ENCODE measurements at places on chromosomes 7 and 10.
A peak's percentile ranks its signal among the peaks of the same experiment; 100 is the strongest.

DNA sequence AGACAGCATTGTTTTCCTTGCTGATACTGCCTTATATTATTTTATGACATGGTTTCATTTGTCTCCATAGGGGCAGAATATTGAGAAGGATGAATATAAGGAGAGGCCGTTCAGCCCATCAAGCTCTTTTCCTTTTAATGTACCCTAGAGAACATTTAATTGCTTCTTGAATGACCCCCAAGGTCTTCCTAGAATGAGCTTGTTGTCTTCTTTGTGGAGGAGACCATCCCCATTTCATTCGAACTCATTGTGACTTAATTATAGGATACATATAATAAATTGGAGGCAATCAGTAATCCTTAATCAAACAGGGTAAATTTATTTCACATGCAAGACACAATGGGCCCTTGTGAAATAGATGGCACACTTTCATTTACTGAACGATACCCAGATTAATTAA, 231.3 kb downstream of the MDFIC start:
- no peak for DNase-seq

DNA sequence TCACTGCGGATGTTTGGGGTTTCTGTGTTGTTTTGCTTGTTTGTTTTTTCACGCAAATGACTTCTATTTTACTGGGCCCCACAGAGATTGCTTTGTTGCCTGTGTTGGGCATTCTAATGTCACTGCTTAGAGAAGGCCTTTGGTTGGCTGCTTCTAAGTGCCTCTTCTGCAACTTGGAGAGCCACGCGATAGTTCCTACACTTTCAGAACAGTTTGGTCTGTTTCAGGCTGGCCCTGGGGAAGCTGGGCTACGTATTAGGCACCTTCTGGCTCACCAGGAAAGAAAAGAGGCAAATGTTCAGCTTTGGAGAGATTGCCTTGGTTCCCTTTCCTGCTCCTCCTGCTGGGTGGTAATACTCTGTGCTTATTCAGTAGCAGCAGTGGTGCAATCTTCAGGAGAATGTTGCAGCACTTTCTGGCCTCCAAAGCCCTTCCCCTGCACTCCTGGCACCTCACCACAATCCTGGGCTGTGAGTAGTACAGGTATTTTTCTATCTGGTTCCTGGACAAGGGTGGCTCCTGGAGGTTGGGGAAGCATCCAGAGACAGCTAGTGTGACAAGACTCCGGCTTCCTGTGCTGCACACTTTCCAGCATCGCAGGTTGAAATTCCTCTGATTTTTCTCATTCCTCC, 1.2 kb downstream of the ANTXRL start:
- DNase-seq: peak; percentile 0

GRCh38 chr10:79142064-79142491, 73.3 kb downstream of the ZMIZ1 start:
- no peak for DNase-seq

- no peak for DNase-seq
Measured at GRCh38 chr7:39291628-39292410, 274.4 kb upstream of the YAE1 start.

GRCh38 chr7:134473861-134474291, 15.0 kb upstream of the AKR1B1 start:
- DNase-seq: no peak

DNA sequence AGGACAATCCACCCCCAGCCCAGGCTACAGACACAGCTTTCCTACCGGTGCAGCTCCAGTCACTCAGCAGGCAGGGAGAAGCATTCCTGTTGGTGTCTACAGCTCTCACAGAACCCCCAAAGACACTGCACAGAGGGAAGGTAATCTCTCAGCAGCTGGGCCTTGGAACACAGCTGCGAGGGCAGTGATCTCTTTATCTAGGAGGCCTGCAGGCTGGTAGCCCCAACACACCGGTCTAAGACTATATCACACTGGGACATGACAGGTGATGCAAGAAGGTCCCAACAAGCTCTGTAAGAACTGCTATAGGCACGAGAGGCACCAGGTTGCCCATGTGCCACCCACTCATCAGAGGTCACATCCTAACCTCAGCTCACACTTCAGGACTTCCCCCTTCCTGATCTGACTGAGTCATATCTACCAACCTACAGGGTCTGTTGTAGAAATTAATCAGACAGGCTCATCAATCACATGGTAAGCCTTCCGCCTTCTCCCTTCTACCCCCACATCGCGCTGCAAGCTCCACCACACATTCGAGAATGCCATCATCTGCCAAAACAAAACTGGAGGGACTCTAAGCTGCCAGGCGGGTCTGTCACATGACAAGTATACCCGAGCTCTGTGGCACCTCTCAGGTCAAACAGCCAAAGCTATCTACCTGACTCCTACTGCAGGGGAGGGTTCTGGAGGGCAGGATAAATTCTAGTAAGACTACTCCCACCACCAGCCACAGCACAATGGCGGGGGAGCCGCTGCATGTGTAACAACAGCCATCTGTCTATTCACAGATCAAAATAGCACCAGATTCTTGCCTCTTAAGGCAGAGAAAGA, 26.1 kb downstream of the FAM53B start:
- DNase-seq: peak; percentile 72

- DNase-seq: no peak
Measured at GRCh38 chr10:100508691-100509150, 10.9 kb downstream of the SEC31B start.

DNA sequence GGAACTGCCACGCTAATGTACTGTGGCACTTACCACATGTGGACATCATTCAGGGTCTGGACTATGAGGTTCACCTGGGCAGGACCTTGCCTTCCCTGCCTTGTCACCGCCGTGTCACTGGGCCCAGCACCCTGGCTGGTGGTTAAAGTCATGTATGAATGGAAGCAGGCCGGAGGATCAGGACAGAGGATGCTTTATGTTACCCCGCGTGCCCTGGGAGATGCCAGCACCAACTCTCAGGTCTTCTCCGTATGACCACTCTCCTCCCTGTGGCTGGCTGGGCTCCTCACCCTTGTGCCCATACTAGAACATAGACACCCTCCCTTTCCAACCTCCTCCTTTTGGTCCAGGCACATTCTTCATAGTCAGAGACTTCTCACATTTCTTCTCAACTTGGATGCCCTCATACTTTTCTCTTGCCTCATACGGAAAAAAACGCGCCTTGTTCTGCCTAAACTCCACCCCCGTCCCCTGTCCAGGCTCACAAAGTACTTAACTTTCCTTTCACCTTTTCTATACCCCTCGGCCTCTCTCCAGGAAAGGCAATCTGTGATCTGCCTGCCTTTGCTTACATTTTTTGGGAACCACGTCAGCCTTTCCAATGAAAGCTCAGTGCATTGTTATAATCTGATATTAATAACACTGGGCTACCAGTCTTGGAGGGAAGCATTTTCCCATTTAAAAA, 240.0 kb downstream of the TEX36 start:
- no peak for DNase-seq

GRCh38 chr10:131732631-131733127, 168.1 kb upstream of the PPP2R2D start:
- no peak for DNase-seq

DNA sequence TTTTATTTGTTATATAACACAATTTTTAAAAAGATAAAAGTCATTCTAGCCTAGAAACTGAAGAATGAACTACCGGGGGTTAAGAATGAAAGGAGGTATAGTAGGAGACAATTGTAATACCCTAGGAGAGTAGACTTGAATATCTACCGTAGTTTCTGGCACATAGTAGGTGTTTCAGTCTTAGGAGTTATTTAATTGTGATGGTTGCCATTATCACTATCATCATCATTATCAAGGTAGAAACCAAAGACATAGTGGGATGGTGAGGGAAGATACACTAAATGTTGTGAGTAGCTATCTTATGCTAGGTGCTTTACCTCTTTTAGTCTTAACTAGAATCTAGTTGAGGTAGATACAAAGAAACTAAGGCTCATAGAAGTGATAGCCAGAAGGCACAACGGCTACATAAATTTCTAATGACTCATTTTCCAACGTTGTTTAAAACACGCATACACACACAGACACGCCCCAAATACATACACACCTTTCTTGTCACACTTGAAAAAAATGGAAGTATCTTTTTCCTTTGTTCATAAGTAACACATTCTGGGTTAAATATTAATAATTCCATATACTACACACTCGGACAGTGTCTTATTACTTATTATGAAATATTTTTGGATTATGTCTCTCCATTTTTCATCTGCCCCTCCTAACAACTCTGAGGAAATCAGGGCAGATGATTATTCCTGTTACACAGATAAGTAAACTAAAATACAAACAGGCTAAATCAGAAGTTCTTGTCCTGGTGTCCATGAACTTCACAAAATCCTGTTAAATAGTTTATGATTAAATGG, 2.0 kb upstream of the ANLN start:
- no peak for DNase-seq

DNA sequence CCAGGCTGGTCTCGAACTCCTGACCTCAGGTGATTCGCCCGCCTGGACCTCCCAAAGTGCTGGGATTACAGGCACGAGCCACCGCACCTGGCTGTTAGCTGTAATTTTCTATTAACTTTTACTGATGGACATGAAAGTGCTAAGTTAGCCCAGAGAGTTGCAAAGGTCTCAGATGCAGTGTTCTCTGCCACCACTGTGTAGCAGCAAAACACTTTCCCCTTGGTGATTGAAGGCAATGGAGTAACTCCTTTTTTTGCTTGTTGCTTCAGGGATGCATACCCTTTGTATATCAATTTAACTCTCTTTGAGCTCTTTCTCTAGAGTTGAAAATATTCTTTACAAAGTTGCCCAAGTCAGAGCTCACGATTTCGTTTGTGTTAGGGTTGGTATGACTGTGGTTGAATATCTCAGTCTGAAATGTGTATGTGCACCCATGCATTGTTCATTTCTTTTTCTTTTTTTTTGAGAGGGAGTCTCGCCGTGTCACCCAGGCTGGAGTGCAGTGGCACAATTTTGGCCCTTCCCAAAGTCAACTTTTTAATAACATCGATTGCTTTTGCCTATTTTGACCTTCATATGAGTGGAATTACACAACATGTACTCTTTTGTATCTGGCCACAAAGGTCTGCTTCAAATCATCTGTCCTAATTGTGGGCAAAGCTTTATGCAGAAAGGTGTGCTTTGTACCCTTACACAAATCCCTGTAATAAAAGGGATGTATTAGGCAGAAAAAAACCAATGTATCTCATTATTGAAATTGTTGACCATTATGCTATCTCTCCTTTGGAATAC, 52.6 kb downstream of the GTF2I start:
- DNase-seq: no peak

GRCh38 chr7:99188221-99188620, 19.7 kb downstream of the KPNA7 start:
- DNase-seq: no peak

GRCh38 chr10:44706745-44707144, 204.4 kb upstream of the TMEM72 start:
- no peak for DNase-seq

DNA sequence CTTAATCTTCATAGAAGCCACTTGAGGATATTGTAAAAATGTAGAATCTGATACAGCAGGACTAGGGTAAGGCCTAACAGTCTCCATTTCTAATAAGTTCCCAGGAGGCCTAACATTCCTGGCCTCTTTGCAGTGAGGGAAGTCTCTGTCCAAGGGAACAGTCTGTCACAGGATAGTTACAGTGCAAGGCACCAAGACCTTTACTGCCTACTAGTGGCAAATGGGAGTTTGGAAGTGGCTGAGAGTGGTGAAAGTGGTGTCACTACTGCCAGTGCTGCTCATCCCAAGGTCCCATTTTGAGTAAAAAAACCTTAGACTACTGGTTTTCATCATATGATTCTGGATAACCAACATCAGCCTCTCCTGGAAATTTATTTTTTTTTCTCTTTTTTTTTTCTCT, 619.5 kb upstream of the SEMA3D start:
- no peak for DNase-seq

DNA sequence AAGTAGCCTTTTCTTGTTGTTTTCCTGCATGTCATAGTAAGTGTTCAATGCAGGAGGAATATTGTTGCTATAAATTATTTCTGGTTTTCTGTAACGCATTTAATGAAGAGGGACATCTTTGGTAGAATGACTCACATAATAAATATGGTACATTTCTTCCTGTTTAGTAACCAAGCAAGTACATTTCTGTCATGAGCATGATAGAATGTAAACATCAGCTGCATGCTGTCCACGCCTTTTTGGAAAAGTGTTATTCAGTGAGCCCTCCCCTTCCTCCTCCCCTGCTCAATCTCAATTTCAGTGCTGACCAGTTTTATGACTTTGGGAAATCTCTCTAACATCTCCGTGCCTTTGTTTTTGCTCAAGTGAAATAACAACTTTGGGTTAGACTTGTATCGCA, 664.0 kb downstream of the XPNPEP1 start:
- DNase-seq: no peak

GRCh38 chr7:4645246-4645645, 36.8 kb upstream of the FOXK1 start:
- no peak for DNase-seq

GRCh38 chr10:90985321-90985933, 64.5 kb upstream of the ANKRD1 start:
- DNase-seq: no peak

DNA sequence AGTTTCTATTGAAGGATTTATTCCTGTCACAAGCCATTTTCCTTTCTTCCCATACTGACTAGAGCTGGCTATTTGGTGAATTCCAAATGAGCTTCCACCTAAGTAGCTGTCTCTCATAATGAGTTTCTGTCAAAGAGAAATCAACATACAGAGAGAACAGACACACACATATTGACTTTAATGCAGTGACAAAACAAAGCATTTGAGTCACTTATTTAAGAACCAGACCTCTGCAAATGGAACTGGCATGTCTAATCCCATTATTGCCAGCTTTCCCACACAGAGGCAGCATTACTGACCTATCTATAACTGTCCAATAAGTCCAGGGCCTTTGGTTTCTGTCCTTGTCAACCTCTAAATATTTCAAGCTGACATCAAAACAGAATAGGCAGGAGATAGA, 179.3 kb upstream of the CSTF2T start:
- DNase-seq: no peak

GRCh38 chr10:15027741-15028140, 16.0 kb upstream of the OLAH start:
- DNase-seq: no peak

DNA sequence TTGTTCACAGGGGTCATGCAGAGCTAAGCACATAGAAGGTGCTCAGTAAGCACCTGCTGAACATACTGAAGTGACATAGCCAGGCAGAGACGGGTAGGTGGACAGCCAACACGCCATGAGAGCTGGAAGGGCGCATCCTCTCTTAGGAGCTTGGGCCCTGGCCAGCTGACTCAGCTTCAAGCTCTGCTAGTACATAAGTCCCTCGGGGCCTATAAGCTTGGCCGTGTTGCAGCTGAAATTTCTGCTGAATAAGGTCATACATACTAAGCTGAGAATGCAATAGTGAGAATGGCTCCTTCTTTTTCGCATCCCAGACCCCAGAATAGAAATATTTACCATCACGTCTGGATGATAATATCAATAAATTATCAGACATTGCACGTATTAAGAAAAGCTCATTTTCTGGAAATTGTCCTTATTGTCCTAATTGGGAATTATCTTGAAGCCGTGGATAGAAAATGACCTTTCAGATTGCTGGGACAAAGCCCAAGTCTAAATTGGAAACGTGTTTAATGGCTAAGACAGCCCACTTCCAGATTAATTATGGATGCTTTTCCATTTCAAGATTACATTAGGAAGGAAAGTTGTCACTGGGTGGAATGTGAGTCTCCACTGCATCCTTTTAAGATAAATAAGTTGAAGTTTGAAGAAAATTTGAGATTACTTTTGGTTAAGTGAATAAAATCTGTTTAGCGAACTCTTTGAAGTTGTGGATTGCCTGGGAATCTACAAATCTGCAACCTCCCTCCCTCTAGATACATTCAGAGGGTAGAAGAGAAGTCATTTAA, 287.1 kb upstream of the C7orf33 start:
- no peak for DNase-seq
